Esophagus squamous epithelium (tissue), 5 donors: ENCODE measurements at places on chromosomes 16 and 17.
A peak's percentile ranks its signal among the peaks of the same experiment; 100 is the strongest.

DNA sequence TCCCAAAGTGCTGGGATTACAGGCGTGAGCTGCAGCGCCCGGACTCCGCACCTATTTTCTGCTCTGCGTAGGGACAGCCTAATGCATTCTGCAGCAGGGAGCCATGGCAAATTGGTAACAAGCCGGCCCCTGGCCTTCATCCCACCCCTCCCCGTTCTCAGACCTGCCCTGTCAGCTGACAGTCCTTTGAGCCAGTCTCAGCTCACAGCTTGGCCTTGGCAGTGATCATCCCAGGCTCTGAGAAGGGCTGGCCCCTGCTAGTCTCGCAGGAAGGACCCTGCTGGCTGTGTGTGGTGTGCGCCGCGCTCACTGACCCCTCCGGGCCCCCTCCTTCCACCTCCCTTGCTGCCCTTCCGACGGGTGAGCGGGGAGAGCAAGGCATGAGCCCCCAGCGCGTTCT is 10.3 kb upstream of the NPTX1 start:
- no peak for DNase-seq
- H3K27me3 ChIP-seq: peaks cover 81% of the 10 kb centered on the region
- no peak overlapping the region for H3K27ac ChIP-seq
- no peak overlapping the region for H3K4me3 ChIP-seq

DNA sequence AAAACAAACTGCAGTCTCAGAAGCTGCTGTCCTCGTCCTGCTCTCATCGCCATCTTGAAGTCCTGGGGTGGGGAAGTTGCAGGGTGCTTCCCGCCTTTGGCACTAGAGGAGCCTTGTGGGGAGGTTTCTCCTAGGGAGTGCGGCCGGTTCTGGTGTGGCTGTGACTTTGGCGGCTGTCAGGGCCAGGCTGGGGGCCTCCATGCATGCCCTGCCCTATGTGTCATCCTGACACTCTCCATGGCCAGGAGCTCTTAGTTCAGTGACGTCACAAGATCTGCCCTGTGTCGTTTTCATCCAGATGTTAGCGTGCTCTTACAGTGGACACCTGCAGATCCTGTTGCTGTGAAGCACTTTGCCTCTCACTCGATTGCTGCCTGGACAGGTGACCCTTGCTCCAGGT is 49.6 kb downstream of the PLD6 start:
- peak overlapping the region; percentile 43 for H3K27ac ChIP-seq
- H3K4me1 ChIP-seq: peaks cover 75% of the 10 kb centered on the region
- H3K27me3 ChIP-seq: no peaks in the 10 kb centered on the region
- peaks cover 42% of the 10 kb centered on the region for H3K36me3 ChIP-seq
- DNase-seq: no peak

DNA sequence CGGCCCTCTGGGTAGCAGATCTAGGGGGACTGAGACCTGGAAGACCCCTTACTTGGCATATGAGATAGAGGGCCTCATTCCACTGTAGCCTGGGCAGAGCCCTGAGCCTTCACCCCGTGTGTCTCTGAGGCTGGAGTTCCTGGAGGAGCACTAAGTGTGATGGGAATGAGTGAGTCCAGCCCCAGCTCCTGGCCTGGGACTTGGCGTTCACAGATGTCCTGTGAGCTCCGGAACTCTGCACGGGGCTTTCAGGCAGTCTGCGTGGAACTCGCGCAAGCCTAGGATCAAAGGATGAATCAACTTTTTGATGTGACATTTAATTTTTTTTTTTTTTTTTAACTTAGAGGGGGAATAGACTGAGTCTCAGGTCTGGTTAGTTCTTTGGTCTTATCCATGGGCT is 1.8 kb downstream of the NKD1 start:
- H3K36me3 ChIP-seq: no peaks in the 10 kb centered on the region
- H3K4me3 ChIP-seq: peak overlapping the region; percentile 77
- no peak for DNase-seq
- H3K27me3 ChIP-seq: no peaks in the 10 kb centered on the region
- peak overlapping the region; percentile 6 for H3K27ac ChIP-seq
- peaks cover 16% of the 10 kb centered on the region for H3K4me1 ChIP-seq

- no peaks in the 10 kb centered on the region for H3K36me3 ChIP-seq
- H3K4me1 ChIP-seq: no peaks in the 10 kb centered on the region
- H3K4me3 ChIP-seq: no peak overlapping the region
These were observed 31.3 kb downstream of the CDRT15 start for GRCh38 chr17:14205380-14205779.

DNA sequence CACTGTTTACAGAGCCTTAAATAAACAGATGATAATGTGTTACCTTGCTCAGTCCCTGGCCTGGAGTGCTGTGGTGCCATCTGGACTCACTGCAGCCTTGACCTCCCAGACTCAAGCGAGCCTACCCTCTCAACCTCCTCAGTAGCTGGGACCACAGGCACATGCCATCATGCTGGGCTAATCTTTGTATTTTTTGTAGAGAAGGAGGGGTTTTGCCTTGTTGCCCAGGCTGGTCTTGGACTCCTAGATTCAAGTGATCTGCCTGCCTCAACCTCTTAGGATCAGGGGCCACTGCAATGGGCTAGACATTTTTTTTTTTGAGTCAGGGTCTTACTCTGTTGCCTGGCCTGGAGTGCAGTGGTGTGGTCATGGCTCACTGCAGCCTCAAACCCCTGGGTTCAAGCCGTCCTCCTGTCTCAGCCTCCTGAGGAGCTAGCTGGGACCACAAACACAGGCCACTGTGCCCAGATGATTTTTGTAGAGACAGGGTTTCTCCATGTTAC is 5.0 kb upstream of the NAGLU start:
- peaks cover 24% of the 10 kb centered on the region for H3K4me1 ChIP-seq
- DNase-seq: no peak
- no peak overlapping the region for H3K4me3 ChIP-seq

GRCh38 chr16:51267681-51268080 is 116.6 kb upstream of the SALL1 start:
- no peak overlapping the region for H3K4me3 ChIP-seq
- no peak overlapping the region for H3K27ac ChIP-seq
- no peaks in the 10 kb centered on the region for H3K4me1 ChIP-seq
- H3K27me3 ChIP-seq: peaks cover 9% of the 10 kb centered on the region

DNA sequence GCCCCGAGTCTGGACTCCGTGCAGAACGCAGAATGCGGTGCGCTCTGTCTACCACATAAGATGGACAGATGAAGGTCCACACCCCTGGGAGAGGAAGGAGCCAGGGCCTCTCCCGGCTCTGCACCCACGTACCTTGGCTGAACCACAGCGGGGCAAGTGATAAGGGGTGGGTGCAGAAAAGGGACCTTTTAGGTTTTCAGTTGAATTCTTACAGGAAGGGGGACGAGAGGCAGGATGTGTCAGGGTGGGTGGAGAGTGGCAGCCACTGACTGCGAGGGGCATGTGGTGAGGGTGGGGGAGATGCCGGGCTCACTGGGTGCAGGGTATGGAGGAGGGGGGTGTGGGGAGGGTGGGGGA is 372 bp downstream of the CD300A start:
- H3K4me1 ChIP-seq: peaks cover 5% of the 10 kb centered on the region
- no peak for DNase-seq
- H3K4me3 ChIP-seq: peak overlapping the region; percentile 15
- peaks cover 64% of the 10 kb centered on the region for H3K27me3 ChIP-seq
- H3K27ac ChIP-seq: peak overlapping the region; percentile 80
- H3K36me3 ChIP-seq: no peaks in the 10 kb centered on the region

- DNase-seq: no peak
- peaks cover 78% of the 10 kb centered on the region for H3K4me1 ChIP-seq
- H3K27ac ChIP-seq: peak overlapping the region; percentile 89
- H3K4me3 ChIP-seq: peak overlapping the region; percentile 11
- no peaks in the 10 kb centered on the region for H3K36me3 ChIP-seq
These were observed 70.1 kb upstream of the CREBBP start for GRCh38 chr16:3950343-3951193.

DNA sequence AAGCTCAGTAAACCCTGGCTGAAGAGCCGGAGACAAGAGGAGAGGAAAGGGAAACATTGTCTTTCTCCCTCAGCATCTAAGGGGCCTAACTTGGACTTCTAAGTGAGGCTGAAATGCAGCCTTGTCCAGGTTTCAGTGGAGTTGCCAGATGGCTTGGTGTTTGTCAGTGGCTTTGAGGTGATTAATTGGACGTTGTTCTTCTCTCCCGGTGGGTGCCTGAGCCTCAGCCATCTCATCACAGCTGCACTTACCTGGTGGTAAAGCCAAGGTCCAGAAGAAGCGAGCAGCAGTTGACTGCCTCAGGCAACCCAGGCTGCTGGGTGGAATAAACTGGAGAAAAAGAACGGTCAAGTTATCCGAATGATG is 202.2 kb upstream of the NLRP1 start:
- no peak overlapping the region for H3K4me3 ChIP-seq
- H3K27me3 ChIP-seq: no peaks in the 10 kb centered on the region
- H3K27ac ChIP-seq: no peak overlapping the region
- H3K4me1 ChIP-seq: no peaks in the 10 kb centered on the region
- H3K36me3 ChIP-seq: no peaks in the 10 kb centered on the region

DNA sequence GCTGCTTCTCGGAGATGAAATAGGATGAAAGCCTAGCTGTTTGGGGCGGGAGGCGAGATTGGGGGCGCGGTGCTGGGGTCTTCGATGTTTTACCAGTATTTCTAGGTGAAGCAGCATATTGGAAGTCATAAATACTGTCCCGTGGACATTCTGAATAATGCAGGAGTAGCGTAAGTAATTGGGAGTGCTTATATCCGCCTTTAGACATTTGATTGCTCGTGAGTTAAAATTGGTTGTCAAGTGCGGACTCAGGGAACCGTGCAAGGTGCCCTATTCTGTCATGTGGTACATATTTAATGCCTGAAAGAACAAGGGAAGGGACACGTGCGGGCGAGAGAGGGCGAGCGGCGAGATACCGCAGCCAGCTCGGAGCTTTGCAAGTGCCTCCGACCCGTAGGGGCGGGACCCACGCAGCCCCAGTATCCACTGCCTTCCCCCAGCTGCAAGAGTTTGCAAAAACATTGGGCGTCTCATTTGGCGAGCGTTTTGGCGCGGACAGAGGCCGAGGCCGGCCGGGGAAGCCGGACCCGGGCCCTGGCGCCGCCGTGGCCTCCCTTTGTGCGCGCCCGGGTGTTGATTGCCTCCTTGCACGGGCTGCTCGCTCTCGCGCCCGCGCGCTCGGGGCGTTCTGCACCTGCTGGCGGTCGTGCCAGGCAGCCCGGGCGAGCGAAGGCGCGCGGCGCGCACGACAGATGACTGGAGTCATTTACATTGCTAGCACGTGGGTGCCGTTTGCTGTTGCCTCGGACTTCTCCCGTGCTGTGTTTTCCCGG is 849.8 kb upstream of the RBFOX1 start:
- H3K27me3 ChIP-seq: peaks cover 38% of the 10 kb centered on the region
- H3K4me1 ChIP-seq: no peaks in the 10 kb centered on the region
- no peaks in the 10 kb centered on the region for H3K36me3 ChIP-seq
- H3K27ac ChIP-seq: no peak overlapping the region
- DNase-seq: no peak

DNA sequence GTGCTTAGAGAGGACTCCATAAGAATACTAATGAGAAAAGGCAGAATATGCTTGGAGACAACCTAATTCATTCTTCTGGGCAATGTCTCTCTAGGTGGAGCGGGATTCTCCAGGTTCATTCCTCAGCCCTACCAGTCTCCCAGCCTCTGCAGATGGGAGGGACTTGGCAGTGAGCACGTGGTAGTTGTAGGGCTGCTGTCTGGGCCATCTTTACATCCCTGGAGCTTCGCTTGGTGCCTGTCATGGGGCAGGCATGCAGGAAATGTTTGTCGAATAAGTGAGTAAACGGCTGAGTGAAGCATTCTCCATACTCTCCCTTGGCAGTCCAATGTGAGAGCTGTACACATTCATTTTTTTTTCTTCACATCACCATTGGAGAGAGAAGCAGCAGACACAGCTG is 387.5 kb downstream of the UTP18 start:
- no peak overlapping the region for H3K27ac ChIP-seq
- H3K27me3 ChIP-seq: no peaks in the 10 kb centered on the region
- no peak overlapping the region for H3K4me3 ChIP-seq
- H3K4me1 ChIP-seq: no peaks in the 10 kb centered on the region
- no peaks in the 10 kb centered on the region for H3K36me3 ChIP-seq
- no peak for DNase-seq

DNA sequence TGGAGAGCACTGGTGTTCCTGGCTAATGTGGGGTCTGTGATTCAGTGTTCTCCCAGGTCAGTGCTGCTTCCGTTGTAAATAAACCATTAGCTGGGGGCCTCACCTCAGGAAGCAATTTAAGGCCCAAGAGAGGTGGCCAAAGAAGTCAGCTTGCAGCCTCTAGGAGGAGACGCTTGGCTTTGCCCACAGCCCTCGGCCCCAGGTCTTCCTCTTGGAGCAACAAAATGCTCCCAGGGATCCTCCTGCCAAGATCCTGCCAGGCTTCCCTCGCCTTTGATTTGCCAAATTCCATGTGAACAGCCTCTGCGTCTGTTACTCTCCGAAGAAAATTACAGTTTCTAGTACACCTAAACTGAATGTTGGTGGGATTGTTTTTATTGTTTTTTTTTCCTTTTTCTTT is 62.4 kb upstream of the TBX2 start:
- peak overlapping the region; percentile 75 for H3K27ac ChIP-seq
- no peaks in the 10 kb centered on the region for H3K27me3 ChIP-seq
- H3K4me1 ChIP-seq: peaks cover 54% of the 10 kb centered on the region
- H3K36me3 ChIP-seq: no peaks in the 10 kb centered on the region
- no peak for DNase-seq
- no peak overlapping the region for H3K4me3 ChIP-seq

- no peaks in the 10 kb centered on the region for H3K27me3 ChIP-seq
- no peaks in the 10 kb centered on the region for H3K36me3 ChIP-seq
- H3K27ac ChIP-seq: no peak overlapping the region
- no peak for DNase-seq
- no peak overlapping the region for H3K4me3 ChIP-seq
These were observed 32.2 kb downstream of the MARCHF10 start for GRCh38 chr17:62775876-62776275.

DNA sequence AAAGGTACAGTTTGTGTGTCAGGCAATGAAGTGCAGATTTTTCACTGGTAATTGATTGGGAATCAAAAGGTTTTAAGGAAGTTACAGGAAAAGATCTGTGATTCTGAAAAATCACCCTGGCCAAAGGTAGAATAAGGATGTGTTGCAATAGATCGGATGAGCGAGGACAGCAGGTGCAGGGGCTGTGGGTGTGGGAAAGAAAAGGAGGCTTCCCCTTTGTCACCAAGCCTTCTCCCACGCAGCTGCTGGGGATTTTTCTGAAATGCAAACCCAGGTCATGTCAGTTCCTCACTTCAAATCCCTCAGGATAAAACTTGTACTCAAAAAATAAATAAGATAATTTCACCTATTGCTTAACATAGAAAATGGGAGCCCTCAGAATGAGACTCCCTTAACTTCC is 47.9 kb upstream of the ARHGAP17 start:
- no peak overlapping the region for H3K4me3 ChIP-seq
- H3K27me3 ChIP-seq: no peaks in the 10 kb centered on the region
- no peak for DNase-seq
- peaks cover 6% of the 10 kb centered on the region for H3K4me1 ChIP-seq

- H3K27me3 ChIP-seq: no peaks in the 10 kb centered on the region
- H3K4me1 ChIP-seq: peaks cover 6% of the 10 kb centered on the region
- H3K4me3 ChIP-seq: no peak overlapping the region
- H3K36me3 ChIP-seq: no peaks in the 10 kb centered on the region
- H3K27ac ChIP-seq: no peak overlapping the region
These were observed 48.5 kb upstream of the HS3ST2 start for GRCh38 chr16:22765479-22765878.
